G401 (cell line): ENCODE measurements at places on chromosomes 6 and 20. TPM values are rescaled to one million over a fixed set of nuclear protein-coding genes. Genes with fewer than 3 reads are reported as not detected.

- peak; percentile 82 for DNase-seq
Measured at GRCh38 chr20:24917797-24918578, 31.1 kb upstream of the CST7 start.

DNA sequence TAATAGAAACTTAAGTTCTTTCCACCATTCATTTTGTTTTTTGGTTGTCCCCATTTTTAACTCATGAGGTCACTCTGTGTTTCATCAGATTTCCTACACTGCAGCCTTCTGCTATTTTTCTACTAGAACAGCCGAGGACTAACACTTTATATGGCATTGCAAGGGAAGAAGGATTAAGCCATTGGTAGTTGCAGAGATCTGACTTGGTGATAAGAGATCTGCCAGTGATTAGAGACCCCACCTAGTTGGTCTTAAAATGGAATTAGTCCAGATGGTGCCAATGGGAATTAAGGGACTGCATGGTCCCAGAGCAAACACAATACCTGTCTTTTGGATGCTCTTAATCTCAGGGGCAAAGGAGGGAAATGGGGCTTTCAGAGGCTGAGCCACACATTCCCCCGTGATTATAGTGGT, 125.5 kb upstream of the TMEM170B start:
- peak; percentile 23 for DNase-seq

- no peak for DNase-seq
Measured at GRCh38 chr6:157461000-157461915, 80.3 kb downstream of the ZDHHC14 start.

GRCh38 chr6:71367756-71368155, 79.1 kb downstream of the OGFRL1 start:
- DNase-seq, result no peak

DNA sequence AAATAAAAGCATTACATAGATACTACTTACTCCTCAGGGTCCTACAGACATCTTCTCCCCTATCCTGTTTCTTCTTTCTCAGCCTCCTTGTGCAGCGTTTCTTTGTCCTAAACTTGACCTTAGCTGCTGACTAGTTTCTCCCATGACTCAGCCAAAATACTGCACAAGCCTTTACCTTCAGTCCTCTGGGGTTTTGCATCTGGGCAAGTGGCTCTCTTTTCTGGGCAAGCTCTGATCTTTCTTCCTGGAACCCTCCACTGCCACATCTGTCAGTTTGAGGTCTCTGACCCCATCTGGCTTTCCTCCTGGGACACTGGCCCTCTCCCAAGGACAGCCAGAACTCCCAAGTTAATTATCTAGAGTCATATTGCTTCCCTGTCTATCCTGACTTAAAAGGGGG, 838.4 kb downstream of the DHX35 start:
- DNase-seq, result no peak

DNA sequence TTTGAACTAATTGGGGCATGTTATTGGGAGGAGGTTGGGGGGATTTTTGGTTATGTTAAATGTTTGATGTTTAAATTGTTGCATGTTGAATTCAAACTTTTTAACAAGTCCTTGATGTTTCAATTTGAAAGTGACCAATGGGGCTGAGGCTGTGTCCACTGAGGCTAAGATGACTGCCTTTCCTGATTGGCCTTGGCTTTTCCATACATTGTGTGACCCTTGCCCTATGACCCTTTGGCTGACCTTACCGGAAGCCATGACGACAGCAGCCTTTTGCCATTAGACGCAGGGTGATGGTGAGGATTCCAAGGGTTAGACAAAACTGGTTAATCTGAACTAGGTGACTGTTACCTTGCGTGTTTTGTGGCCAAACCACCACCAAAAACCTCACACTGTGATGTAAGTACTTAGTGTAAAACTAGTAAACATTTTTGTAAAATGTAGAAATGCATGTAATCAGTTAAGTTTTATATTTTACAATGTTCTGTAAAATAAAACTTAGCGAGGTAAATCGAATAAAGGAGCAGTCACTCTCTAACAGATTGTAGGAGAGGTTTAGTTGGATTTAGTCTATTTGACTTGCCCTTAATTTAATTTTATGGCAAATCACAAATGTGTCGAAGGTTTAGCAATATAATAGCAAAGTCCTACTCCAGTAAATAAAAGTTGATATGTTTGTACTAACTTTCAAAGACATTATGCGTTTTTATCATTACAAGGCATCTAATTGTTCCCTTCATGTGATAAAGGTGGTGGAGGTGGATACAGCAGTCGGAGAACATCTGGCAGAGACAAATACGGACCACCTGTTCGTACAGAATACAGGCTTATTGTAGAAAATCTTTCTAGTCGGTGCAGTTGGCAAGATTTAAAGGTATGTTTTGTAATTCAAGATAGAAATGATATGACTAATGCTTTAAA, 1.6 kb downstream of the SRSF6 start:
- DNase-seq, result no peak

- peak; percentile 50 for DNase-seq
Measured at GRCh38 chr6:36724514-36725390, 27.1 kb downstream of the RAB44 start.

- no peak for DNase-seq
Measured at GRCh38 chr6:34243131-34243771, 5.6 kb downstream of the SMIM29 start.

DNA sequence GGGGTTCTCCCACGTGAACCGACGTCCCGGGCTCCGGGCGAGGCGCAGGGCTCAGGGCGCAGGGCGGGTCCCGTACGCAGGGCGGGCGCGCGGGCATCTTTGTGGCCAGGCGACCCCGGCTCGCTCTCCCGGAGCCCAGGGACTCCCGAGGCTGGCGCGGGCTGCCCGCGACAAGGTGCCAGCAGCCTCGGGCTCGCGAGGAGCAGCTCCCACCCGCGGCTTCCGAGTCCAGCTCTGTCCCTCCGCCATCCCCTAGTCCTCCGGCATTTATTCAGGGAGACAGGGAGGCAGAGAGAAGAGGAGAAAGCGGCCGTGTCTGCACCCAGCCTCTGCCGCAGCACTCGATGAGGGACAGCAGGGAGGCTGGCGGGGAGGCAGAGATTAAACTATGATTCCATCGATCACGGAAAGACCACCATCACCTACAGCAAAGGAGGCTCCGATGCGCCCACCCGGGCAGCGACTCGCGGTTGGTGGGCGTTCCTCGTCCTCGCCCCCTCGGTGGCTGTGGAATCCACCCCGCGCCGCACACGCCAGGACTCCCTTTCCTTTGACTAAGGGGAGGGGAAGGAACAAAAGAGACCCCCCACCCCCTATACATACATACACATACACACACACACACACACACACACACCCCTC, 1.1 kb downstream of the RGS17 start:
- DNase-seq, result peak; percentile 50

GRCh38 chr6:134921721-134922261, 28.1 kb downstream of the ALDH8A1 start:
- DNase-seq, result peak; percentile 9

DNA sequence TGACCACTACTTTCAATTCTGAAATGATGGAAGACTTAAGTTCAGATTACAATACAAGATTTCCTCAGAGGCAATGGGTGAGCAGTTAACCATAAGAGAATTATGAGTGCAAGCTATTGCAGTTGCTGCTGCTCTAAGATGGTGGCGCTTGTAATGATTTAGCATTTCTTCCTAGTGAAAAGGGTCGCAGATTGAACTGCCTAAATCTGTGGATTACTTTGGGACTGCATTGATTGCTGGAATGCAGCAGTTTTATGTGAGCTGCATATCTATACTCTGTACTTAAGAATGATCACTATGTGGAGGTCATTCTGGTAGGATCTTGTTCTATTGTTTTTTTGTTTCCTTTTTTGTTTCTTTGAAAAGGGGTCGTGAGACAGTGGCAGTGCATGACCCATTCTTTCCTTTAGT, 5.3 kb downstream of the SCAF8 start:
- DNase-seq, result no peak

- no peak for DNase-seq
Measured at GRCh38 chr20:24423390-24424313, 45.8 kb upstream of the SYNDIG1 start.

DNA sequence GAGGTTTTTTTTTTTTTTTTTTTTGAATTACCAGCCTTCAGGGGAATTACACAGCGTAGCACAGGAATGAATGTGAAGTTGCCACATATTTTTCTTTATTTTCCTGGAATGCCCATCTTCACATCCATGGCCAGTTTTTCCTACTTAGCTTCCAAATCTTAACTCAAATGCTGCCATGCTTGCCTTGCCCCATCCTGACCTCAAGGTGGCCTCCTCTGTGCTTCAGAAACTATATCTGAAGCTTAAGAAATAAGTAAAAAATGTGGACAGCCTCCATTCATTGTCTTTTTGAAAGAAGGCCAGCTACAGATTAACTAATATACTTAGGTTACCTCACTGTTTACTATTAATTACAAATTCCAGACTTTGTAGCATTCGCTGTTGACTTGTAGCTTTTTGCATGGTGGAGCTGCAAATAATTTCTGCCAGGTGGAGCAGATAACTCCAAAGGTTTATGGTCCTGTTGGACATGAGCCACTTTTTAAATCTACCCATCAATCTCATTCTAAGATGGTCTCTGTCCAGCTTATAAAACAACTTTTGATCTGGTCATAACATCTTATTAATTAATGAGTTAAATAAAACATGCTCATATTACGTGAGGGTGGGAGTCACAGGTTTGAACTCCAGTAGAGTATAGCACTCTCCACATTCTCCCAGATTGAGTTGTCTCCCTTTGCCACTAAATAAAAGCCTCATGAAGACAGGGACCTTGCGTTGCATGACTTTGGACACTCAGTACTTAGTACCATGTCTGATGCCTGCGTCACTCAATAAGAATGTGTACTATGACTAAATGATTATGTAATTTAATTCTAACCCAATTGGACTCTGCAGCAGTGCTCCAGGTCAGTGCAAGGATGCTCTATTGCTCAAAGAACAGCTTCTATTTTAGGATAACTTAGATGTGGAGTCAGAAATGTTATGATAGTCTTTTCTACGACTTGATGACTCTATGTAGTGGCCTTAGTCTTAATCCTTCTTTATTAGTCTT, 678.6 kb upstream of the CITED2 start:
- peak; percentile 29 for DNase-seq

- DNase-seq, result peak; percentile 19
Measured at GRCh38 chr6:150486048-150486447, 113.6 kb upstream of the PLEKHG1 start.

DNA sequence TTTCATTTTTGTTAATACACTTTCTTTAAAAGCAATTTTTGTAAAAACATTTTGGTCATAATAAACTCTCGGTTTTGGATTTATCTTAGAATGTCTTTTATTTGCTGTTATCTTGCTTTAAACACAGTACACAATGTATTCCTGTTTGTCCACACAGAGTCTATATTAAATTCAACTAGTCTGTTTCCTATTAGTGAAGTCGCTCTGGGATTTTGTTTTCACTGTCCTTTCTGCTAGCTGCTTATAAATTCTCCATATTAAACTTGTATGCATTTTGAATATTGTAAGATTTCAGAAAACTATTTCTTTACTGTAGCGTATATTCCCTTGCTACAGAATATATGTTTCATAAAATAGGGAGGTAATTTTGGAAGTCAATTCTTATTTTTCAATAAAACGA, 630.2 kb downstream of the HDGFL1 start:
- no peak for DNase-seq

DNA sequence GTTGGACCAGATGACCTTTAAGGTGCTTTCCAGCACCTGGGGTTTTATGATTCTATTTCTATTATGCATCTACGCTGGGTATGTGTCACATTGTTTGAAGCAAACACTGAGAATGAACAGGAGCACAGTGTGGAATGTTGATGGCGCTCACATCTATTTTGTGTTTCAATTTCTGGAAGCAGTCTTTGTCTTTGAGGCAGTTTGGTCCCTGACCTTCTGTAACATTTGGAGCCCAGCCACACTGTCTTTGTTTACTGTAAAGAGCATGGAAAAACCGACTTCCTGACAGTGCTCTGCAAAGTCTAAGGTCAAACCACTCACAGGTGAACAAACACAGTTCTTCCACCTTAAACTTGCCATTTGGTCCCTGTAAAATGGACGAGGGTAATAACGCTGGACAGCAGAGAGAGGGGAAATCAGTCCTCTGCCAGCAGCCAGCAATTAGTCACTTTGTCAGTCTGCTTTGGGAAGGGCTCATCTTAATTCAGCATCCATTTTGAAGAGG, 155.5 kb downstream of the PRL start:
- no peak for DNase-seq

GRCh38 chr20:53831812-53832211, 238.2 kb upstream of the ZNF217 start:
- DNase-seq, result no peak

The UBE3D gene
- total RNA-seq, result 11.3 and 13.8 TPM in 2 replicates

The CST4 gene
- not detected in 2 replicates for total RNA-seq

The GPR6 gene
- not detected in 2 replicates for total RNA-seq

The SLC39A7 gene
- total RNA-seq, result 102 and 108 TPM in 2 replicates

The BPIFA1 gene
- total RNA-seq, result not detected in 2 replicates

The NKX2-2 gene
- total RNA-seq, result not detected in 2 replicates

The GSTA3 gene
- not detected in 2 replicates for total RNA-seq

The TAPBP gene
- 29.8 and 32.7 TPM in 2 replicates for total RNA-seq

The TREML1 gene
- total RNA-seq, result not detected in 2 replicates

The DZANK1 gene
- total RNA-seq, result 2.2 and 3.6 TPM in 2 replicates

The MUC21 gene
- total RNA-seq, result not detected in 2 replicates
